ENCODE measurements at places on chromosomes 7 and 10. TPM values are rescaled to one million over a fixed set of nuclear protein-coding genes. Genes with fewer than 3 reads are reported as not detected.

DNA sequence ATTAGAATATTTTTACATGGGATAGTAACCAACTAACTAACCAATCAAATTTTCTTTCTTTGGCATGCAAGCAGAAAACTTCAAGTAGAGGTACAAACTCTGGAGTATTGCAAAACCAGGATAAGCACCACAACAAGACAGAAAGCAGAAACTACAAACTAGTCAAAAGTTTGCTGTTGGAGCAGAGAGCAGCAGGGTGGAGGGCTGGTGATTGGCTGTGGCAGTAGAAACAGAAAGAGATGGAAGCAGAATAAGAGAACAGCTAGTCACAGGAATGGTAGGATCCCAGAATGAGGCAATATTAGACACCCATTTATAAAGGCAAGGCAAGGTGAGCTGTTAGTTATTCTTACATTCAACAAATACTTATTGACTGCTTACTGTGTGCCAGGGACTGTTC lies 6.8 kb upstream of the MACC1 start:
- no peaks in the 10 kb centered on the region for H3K36me3 ChIP-seq
- peaks cover 11% of the 10 kb centered on the region for H3K4me1 ChIP-seq
- no peak for DNase-seq
- no peak overlapping the region for H3K27ac ChIP-seq

DNA sequence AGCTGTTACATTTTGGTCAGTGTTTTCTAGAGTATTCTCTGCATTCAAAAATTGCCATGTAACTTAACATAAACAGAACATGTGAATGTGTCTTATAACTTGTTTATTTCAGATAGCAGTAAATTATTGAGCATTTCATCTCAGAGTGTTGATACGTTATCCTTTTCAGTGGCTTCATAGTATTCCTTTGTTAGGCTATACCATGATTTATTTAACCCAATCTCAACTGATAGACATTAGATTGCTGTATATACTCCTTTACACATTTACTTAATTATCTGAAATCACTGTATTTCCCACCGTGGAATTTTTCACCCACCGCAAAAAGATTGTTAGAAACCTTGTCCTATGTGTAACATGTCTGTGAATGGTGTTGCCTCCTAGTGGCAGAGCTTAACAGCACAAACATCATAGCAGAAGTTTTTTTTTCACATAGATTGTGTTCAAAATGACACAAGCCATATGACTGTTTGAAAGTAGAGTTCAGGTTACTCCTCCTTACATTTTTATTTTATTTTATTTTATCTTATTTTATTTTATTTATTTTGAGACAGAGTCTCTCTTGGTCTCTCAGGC lies 21.4 kb downstream of the SLF2 start:
- peaks cover 41% of the 10 kb centered on the region for H3K36me3 ChIP-seq
- H3K4me3 ChIP-seq, result no peak overlapping the region
- H3K27me3 ChIP-seq, result no peaks in the 10 kb centered on the region
- DNase-seq, result no peak
- H3K27ac ChIP-seq, result no peak overlapping the region
- peaks cover 9% of the 10 kb centered on the region for H3K4me1 ChIP-seq

DNA sequence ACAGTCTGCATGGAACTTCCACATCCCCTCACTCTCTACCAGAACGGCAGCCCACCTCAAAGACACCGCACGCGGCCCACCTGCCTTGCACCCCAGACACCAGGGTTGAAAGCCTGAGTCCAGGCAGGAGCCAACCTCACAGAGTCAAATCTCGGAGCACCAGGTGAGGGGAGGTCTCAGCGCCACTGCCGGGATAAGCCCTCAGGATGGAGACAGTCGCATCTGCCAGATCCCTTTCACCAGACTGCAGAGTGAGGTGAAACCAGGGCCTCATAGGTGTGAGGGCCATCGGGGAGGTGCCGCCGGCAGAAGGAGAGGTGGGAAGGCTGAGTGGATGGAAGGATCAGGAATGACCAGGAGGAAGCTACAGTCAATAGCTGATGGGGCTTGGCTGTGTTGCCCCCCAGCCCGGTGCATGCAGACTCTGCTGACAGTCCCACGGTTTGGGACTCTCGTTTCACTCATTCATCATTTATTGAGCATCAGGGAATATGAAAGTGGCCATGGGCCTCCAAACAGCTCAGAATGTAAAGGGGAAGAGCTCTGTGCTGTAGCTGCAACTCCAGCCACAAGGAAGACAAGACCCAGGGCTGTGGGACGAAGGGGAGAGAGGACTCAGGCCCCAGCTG lies 315.0 kb downstream of the PTPRN2 start:
- no peak for DNase-seq
- H3K36me3 ChIP-seq, result no peaks in the 10 kb centered on the region
- H3K27me3 ChIP-seq, result no peaks in the 10 kb centered on the region
- H3K4me3 ChIP-seq, result no peak overlapping the region
- no peak overlapping the region for H3K27ac ChIP-seq

DNA sequence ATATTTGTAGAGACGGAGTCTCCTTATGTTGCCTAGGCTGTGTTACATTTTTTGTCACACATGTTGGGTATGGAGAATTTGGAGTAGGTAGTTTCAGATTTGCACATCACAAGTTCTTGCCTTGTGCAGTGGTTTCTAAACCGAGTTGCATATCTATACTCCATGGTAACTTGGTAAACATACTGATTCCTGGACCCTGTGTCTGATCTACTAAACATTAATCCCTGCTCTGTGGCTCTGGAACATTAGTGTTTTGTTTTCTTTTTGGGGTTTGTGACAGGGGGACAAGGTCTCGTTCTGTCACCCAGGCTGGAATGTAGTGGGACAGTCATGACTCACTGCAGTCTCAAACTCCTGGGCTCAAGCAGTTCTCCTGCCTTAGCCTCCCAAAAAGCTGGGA lies 24.7 kb downstream of the AUTS2 start:
- H3K4me1 ChIP-seq, result no peaks in the 10 kb centered on the region
- H3K4me3 ChIP-seq, result no peak overlapping the region
- H3K27me3 ChIP-seq, result peaks cover 2% of the 10 kb centered on the region
- no peaks in the 10 kb centered on the region for H3K36me3 ChIP-seq
- DNase-seq, result no peak

GRCh38 chr7:147510923-147511322 lies 1079.6 kb upstream of the C7orf33 start:
- H3K4me3 ChIP-seq, result no peak overlapping the region
- no peak for DNase-seq
- H3K36me3 ChIP-seq, result no peaks in the 10 kb centered on the region
- H3K4me1 ChIP-seq, result no peaks in the 10 kb centered on the region
- no peak overlapping the region for H3K27ac ChIP-seq

DNA sequence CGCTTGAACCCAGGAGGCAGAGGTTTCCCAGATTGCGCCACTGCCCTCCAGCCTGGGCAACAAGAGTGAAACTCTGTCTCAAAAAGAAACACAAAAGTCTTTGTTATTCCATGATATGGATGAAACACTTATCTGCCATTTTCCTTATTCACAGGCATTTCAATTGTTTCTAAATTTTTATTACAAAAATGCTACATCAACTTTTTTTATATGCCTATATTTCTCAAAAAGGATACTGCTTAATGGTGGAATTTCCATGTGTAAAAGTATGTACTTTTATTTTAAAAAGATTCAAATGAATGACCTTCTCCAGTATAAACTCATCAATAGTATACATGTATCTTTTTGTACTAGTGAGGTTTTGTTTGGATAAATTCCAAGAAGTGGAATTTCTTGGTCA lies 41.9 kb upstream of the STMP1 start:
- no peak overlapping the region for H3K27ac ChIP-seq
- peaks cover 34% of the 10 kb centered on the region for H3K36me3 ChIP-seq
- DNase-seq, result no peak
- H3K27me3 ChIP-seq, result no peaks in the 10 kb centered on the region

DNA sequence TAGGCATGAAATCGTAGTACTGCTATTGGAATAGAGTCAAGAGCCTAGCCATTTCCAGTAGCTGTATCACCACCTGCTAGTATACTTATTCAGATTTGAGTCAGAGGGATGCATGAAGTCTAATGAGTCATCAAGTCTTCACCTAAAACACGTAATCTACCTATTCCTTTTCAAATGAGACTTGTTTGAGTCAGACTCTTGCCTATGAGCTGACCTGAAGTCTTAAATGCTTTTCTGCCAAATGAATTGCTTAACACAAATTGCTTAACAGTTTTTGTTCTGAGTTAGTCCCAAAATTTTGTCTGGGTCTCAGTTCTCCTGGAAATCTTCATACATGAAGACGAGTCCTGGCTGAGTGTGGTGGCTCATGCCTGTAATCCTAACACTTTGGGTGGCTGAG lies 165.2 kb downstream of the GNAT3 start:
- H3K27me3 ChIP-seq, result no peaks in the 10 kb centered on the region
- H3K4me1 ChIP-seq, result no peaks in the 10 kb centered on the region
- H3K36me3 ChIP-seq, result no peaks in the 10 kb centered on the region
- H3K27ac ChIP-seq, result no peak overlapping the region

The SFXN4 gene
- 33.4 TPM for total RNA-seq

The AGAP6 gene
- total RNA-seq, result 23.5 TPM
